Adrenal gland (tissue), 19 donors: ENCODE measurements at places on chromosomes 3 and 15. TPM values are rescaled to one million over a fixed set of nuclear protein-coding genes. Genes with fewer than 3 reads are reported as not detected.

Gene ACAD9
- 45.7 TPM for total RNA-seq

- peaks cover 3% of the 10 kb centered on the region for H3K4me1 ChIP-seq
- no peak overlapping the region for H3K27ac ChIP-seq
- no peaks in the 10 kb centered on the region for H3K36me3 ChIP-seq
- no peak for DNase-seq
Observed at GRCh38 chr15:91196127-91196526, 96.1 kb downstream of the SV2B start.

- no peaks in the 10 kb centered on the region for H3K4me1 ChIP-seq
- no peaks in the 10 kb centered on the region for H3K27me3 ChIP-seq
- DNase-seq: no peak
- H3K36me3 ChIP-seq: no peaks in the 10 kb centered on the region
- H3K4me3 ChIP-seq: no peak overlapping the region
- no peak overlapping the region for H3K27ac ChIP-seq
Observed at GRCh38 chr15:58764468-58764867, 6.6 kb upstream of the MINDY2 start.

GRCh38 chr3:124934577-124934976, at the start of gene MUC13:
MUC13 (minus strand) TSS chr3:124934751; CDS start chr3:124934712, 39 bp downstream.
- no peak within 1 kb of the TSS for H3K27ac ChIP-seq
- no peaks in the 10 kb centered on the region for H3K4me1 ChIP-seq
- no peak for DNase-seq

Gene MIX23
- total RNA-seq: 37.9 TPM

Gene STAC
- 12.0 TPM for total RNA-seq

GRCh38 chr15:64070965-64071851, 22.4 kb downstream of the CIAO2A start:
- no peaks in the 10 kb centered on the region for H3K27me3 ChIP-seq
- H3K36me3 ChIP-seq: peaks cover 10% of the 10 kb centered on the region
- peak; percentile 79 for DNase-seq
- no peak overlapping the region for H3K4me3 ChIP-seq
- peak overlapping the region; percentile 95 for H3K27ac ChIP-seq

DNA sequence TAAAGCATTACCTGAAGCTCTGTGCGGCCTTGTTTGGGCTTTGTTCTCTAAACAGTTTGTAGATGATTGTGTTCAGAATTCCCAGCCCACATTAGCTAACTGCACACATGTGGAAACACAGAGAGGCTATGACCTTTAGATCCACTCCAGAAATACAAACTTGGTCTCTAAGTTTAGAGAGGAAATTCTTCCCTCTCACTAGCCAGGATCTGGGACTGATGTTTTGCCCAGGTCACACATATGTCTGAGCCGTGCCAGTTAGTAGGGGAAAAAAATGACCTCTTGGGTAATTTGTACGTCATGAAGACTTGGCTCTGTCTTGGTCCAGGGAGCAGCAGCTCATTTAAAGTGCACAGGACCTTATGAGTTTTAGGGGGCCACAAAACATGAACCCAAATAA, 223.1 kb downstream of the RBMS3 start:
- no peaks in the 10 kb centered on the region for H3K36me3 ChIP-seq
- DNase-seq: no peak
- H3K4me1 ChIP-seq: no peaks in the 10 kb centered on the region
- H3K27me3 ChIP-seq: no peaks in the 10 kb centered on the region

Gene PPP2R3A
- total RNA-seq: 15.4 TPM

Gene ADGRG7
- not detected for total RNA-seq

GRCh38 chr3:30233913-30234646, 372.3 kb upstream of the TGFBR2 start:
- no peaks in the 10 kb centered on the region for H3K36me3 ChIP-seq
- no peaks in the 10 kb centered on the region for H3K27me3 ChIP-seq
- no peak overlapping the region for H3K27ac ChIP-seq

Gene FHIT
- 39.6 TPM for total RNA-seq

DNA sequence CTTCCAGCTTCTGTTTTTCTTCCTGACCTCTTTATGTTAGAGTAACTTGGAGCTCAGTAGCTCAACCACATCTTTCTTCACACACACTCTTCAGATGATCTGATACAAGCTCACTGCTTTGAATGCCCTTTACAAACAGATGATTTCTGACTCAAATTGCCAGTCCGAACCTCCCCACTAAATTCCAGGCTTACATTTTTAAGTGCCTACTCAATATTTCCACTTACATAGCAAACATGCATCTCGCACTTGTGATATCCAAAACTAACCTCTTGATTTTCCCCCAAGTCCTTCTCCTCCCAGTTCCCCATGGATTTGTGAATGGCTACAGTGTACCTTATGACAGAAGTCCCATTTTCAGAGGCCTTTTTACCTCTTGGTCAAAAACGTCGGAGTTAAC, 139.1 kb downstream of the GBE1 start:
- H3K27ac ChIP-seq: no peak overlapping the region
- H3K4me1 ChIP-seq: peaks cover 4% of the 10 kb centered on the region
- H3K27me3 ChIP-seq: no peaks in the 10 kb centered on the region
- H3K4me3 ChIP-seq: no peak overlapping the region
- no peak for DNase-seq

DNA sequence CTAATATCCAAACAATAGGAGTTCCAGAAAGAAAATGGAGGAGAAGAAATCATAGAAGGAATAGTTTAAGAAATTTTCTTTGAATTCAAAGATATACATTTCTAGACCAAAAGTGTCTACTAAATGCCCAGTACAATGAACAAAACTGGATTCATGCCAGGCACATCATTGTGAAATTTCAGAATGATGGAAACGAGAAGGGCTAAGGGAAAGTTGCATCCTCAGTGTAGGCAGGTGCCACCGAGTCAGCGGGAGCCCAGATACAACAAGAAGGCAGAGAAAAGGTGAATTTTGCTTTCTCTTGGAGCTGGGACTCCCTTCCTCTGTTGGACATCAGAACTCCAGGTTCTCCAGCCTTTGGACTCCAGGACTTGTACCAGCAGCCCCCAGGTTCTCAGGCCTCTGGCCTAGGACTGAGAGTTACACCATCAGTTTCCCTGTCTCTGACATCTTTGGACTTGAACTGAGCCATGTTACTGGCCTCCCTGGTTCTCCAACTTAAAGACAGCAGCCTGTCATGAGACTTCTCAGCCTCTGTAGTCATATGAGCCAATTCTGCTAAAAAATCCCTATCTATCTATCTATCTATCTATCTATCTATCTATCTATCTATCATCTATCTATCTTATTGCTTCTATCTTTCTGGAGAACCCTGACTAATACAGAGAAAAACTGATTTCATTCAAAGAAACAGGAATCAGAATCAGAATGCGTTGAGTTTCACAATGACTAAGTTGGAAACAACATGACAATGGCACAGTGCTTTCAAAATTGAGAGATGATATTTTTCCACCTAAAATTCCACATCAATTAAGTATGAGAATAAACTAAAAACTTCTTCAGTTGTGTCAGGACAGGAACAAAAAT, 207.7 kb downstream of the FAM43A start:
- H3K27me3 ChIP-seq: no peaks in the 10 kb centered on the region
- H3K4me3 ChIP-seq: no peak overlapping the region
- H3K36me3 ChIP-seq: no peaks in the 10 kb centered on the region
- DNase-seq: no peak
- no peaks in the 10 kb centered on the region for H3K4me1 ChIP-seq

- no peaks in the 10 kb centered on the region for H3K4me1 ChIP-seq
- no peaks in the 10 kb centered on the region for H3K36me3 ChIP-seq
- H3K4me3 ChIP-seq: no peak overlapping the region
- peak; percentile 49 for DNase-seq
- peaks cover 14% of the 10 kb centered on the region for H3K27me3 ChIP-seq
- no peak overlapping the region for H3K27ac ChIP-seq
Observed at GRCh38 chr15:89556413-89557262, 18.6 kb upstream of the TICRR start.

DNA sequence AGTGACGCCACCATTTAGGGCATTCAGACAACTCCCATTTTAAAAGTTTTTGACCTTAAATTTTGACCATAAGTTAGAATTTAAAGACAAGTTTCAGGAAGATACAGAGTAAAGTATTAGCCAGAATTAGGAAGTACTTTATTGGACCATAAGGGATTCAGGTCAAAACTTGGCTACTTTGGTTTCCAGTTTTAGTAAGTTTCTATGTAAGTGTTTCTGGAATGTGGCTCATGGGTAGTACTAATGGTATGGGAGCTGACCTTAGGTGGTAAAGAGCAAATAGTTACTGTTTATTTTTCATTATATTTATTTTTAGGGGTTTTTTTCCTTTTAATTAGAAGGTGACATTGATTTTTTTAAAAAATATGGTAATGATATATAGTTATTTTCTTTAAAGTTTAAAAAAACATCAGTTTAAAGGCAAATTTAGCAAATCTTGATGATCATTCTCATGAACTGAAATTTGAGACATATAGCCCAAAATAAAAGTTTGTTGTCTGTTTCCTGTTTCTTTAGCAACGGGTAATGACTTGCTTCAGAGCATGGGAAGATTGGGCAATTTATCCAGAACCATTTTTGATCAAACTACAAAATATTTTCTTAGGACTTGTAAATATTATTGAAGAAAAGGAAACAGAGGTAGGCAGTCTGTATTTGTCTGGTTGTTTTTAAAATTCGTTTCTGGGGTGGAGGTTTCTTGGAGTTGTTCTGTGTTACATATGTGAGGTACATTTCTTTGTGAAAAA, 34.3 kb downstream of the U2SURP start:
- H3K4me1 ChIP-seq: no peaks in the 10 kb centered on the region
- no peaks in the 10 kb centered on the region for H3K27me3 ChIP-seq
- no peaks in the 10 kb centered on the region for H3K36me3 ChIP-seq
- H3K4me3 ChIP-seq: no peak overlapping the region
- no peak for DNase-seq

Gene PIK3R4
- total RNA-seq: 37.1 TPM

- H3K27ac ChIP-seq: no peak overlapping the region
- DNase-seq: no peak
- H3K36me3 ChIP-seq: no peaks in the 10 kb centered on the region
- H3K4me3 ChIP-seq: no peak overlapping the region
Observed at GRCh38 chr15:67564968-67565345, 22.5 kb downstream of the MAP2K5 start.

DNA sequence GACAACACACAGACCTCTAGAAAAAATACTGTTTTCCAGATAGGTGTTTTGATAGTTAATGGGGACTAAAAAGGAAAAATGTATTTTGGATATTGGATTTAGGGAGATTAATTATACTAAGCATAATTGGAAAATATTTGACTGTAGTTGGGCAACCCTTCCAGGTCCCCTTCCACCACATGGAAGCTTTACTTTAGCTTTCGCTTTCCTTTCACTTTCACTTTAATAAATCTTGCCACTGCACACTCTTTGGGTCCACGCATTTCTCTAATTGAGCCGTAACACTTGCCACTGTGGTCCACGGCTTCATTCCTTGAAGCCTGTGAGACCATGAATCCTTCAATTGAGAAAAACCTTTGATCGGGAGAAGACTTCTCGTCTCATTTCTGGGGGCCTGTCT, 15.5 kb downstream of the GLDN start:
- H3K36me3 ChIP-seq: no peaks in the 10 kb centered on the region
- H3K4me1 ChIP-seq: peaks cover 4% of the 10 kb centered on the region
- H3K4me3 ChIP-seq: no peak overlapping the region
- DNase-seq: no peak

DNA sequence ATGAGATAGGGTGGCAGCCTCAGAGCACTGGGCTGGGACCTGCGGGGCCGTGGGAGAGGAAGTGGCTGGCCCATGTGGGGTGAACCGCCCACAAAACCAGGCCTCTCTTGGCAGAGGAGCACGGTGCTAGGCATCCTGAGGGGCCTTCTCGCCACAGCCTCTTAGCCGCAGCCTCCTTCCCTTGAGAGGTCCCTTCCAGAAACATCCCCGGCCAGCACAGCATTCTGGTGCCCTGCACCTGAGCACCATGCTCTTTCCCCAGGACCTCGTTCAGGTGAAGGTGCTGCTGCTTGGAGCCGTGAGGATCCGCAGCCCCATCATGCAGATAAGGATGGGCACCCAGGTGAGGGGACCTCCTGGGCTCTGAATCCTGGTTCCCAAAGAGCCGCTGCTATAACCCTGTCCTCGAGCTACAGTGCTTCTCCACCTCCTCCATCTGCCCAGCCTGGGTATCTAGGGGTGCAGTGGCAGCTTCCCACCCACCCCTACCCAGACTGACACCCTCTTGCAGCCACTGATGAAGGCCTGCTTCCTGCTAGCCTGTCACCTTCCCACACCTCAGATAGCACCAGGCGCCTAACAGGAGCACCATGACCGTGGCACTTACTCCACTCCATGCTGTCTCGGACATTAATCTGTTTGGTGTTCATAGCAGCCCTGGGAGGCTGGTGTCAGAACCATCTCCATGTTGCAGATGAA, 11.2 kb upstream of the TXNRD3 start:
- no peak overlapping the region for H3K27ac ChIP-seq
- H3K27me3 ChIP-seq: peaks cover 9% of the 10 kb centered on the region
- DNase-seq: no peak
- no peaks in the 10 kb centered on the region for H3K4me1 ChIP-seq
- no peaks in the 10 kb centered on the region for H3K36me3 ChIP-seq
- no peak overlapping the region for H3K4me3 ChIP-seq
